ENCODE measurements at places on chromosomes 3 and 15. TPM values are rescaled to one million over a fixed set of nuclear protein-coding genes. Genes with fewer than 3 reads are reported as not detected.

GRCh38 chr3:50687127-50687751, 12.5 kb downstream of the DOCK3 start:
- no peak for DNase-seq

GRCh38 chr3:150291515-150291914, 116.6 kb upstream of the TSC22D2 start:
- no peak for DNase-seq

GRCh38 chr3:47475029-47475569, 642 bp downstream of the SCAP start:
- DNase-seq = no peak

The CGNL1 gene
- total RNA-seq = 2.8 TPM
